ENCODE measurements at places on chromosomes 13 and 19. TPM values are rescaled to one million over a fixed set of nuclear protein-coding genes. Genes with fewer than 3 reads are reported as not detected.

Gene DIRAS1
- 6.3 TPM for total RNA-seq

DNA sequence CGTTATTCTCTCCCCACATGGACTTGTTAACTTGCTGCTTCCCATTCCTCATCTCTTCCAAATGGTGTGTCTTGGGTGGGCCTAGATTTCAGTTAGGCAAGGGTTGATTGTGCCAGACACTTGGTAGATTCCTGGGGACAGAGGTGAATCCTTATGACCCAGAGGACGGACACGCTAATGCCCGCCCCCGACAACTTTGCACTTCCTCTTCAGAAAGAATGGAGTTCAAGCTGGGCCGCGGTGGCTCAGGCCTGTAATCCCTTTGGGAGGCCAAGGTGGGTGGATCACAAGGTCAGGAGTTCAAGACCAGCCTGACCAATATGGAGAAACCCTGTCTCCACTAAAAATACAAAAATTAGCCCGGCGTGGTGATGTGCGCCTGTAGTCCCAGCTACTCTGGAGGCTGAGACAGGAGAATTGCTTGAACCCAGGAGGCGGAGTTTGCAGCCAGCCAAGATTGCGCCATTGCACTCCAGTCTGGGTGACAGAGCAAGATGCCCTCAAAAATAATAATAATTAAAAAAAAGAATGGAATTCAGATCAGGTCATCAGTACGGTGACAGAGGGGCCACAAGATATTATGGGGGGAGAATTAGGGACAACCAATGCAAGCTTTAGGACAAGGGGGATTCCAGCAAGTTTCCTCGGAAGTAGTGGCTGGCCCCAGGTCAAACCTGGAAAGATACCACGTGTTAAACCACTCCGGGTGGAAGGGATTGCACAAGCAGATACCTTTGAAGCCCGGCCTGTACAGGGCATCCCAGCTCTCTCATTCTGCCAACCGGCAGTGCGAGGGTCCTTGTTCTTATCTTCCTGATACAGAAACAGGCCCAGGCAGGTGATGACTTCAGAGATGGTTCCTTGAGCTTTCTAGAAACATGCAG lies 2.7 kb downstream of the MYO9B start:
- no peak for DNase-seq

DNA sequence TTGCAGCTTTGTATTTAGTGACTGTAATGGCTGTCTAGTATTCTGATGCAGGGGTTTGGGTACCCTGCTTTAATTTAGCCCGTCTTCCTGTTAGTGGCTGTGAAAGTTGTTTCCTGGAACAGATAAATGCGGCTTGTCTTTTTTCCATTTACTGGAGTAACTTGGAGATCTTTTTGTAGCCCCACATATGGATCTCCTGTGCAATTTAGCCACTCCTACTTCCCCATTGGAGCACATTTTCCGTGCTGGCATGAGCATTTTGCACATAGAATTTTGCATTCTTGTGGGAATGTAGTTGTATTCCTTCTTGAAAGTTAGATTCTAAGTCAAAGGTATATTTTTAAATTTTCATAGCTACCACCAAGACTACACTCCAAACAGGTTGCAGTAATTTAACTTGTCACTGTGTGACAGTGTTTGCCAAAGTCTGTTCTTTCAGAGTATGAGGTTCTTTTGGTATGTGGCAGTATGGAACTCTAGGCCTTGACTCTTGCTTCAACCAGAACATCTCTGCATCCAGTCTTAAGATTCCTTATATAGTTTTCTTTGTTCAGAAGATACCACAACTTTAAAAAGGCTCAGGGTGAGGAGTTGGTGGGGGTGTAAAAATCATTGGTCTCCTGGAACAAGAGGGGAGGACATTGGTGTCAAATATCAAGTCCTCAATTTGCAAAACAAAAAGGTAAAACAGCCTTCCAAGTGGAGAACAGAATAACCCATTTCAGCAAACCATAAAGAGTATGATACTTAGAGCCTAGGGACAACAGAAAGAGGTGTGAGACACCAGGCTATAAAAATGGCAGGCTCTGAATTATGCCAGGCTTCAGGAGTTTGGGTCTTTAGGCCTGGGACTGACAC lies 21.1 kb upstream of the CCDC97 start:
- no peak for DNase-seq

- DNase-seq: no peak
Observed at GRCh38 chr13:24230428-24231072, 70.0 kb downstream of the SPATA13 start.

DNA sequence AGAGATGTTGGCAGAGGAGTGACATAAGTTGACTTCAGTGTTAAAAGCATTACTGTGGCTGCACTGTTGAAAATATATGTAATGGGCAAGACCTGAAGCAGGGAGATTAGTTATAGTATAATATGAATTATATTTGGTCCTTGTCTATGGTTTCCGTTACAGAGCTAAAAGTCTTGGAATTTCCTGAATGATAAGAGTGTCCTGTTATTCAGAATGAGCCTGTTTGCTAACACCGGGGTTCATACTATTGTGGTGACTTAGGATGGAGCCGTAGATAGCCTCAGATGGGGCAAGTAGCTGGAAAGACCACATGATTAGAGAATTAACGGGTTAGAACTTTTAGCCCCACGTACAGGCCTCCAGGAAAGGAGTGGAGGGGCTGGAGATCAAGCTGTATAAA lies 5.7 kb downstream of the USPL1 start:
- DNase-seq: no peak

DNA sequence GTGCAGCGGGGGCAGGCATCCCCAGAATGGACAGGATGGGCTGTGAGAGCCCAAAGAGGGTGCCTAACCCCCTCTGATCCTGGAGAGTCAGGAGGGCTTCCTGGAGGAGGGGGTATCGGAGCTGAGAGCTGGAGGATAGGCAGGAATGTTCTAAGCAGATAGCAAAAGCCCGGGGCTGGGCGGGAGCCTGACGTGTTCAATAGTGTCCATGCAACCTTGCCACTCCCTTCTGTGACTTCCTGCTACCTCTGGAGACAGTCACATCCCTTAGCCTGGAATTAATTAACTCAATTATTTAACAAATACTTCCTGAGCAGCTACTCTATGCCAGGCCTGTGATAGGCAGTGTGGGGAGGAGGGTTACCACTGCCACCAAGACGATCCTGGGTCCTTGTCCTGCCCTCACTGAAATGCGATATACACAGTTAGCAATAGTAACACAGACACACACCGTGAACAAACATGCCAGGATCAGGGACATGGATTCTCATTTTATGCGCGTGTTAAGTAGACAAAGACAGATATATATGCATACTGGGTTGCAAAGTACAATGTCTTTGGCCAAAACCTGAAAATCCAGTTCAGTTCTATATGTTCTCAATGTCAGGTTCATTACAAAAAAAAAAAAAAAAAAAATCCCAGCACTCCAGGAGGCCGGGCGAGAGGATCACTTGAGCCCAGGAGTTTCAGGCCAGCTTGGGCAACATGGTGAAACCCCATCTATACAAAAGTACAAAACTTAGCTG lies 10.7 kb downstream of the AP2S1 start:
- DNase-seq: no peak

- DNase-seq: no peak
Observed at GRCh38 chr13:32811297-32811800, 204.9 kb upstream of the KL start.

All from uterus (tissue), 4 donors.